ENCODE measurements at places on chromosomes 6 and 20. TPM values are rescaled to one million over a fixed set of nuclear protein-coding genes. Genes with fewer than 3 reads are reported as not detected.

The VGLL2 gene
- total RNA-seq = not detected

DNA sequence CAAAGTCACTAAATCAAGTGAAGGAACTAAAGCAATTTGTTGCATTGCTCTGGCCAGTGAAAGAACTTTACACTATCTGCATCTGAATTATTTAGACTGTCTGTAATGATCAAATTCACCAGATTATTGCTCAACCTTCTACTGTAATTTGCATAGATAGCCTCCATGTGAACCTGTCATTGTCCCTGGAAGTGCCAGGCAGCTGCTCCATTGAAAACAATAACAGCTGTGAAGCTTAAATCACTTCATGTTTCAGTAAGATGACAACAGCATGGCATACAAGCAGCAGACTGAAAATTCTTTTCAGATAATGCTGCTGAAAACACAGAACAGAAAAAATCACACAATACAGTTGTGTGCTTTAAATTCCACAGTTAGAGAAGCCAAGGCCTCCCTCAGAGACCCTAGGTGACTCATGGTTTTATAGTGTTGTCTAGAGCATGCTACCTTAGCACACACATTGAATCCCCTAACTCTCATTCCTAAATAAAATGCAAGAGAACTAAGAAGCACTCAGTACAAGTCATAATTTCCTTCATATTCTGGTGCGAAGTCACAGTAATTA, 248.9 kb downstream of the TPBG start:
- no peaks in the 10 kb centered on the region for H3K27me3 ChIP-seq
- no peak overlapping the region for H3K4me3 ChIP-seq
- H3K4me1 ChIP-seq = no peaks in the 10 kb centered on the region
- H3K36me3 ChIP-seq = no peaks in the 10 kb centered on the region
- no peak for DNase-seq
- H3K27ac ChIP-seq = no peak overlapping the region

- H3K4me3 ChIP-seq = peak overlapping the region; percentile 82
- H3K27ac ChIP-seq = peak overlapping the region; percentile 54
- no peaks in the 10 kb centered on the region for H3K27me3 ChIP-seq
- no peaks in the 10 kb centered on the region for H3K36me3 ChIP-seq
- H3K4me1 ChIP-seq = peaks cover 13% of the 10 kb centered on the region
Measured at GRCh38 chr6:157982102-157982562, 469 bp downstream of the SYNJ2 start.

GRCh38 chr6:95094751-95095663, 482.3 kb upstream of the MANEA start:
- no peaks in the 10 kb centered on the region for H3K27me3 ChIP-seq

- H3K4me3 ChIP-seq = no peak overlapping the region
- no peaks in the 10 kb centered on the region for H3K27me3 ChIP-seq
Measured at GRCh38 chr6:57279013-57279412, 38.4 kb upstream of the PRIM2 start.

DNA sequence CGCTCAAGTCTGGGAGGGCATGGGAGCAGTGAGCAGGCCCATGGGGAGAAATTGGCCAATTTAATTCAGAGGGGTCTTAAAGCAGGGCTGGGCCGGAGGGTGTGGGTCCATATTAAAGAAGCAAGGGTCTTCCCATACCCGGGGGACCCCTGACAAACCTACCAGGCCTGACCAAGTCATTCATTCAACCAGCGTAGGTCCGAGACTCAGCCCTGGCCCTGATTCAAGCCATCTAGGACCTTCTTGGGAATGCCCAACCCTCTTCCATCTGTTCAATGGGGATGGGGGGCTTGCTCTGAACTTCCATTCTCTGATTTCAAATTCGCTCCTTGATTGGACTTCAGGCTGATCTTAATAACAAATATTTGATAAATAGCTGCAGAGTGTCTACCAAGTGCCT, 7.3 kb downstream of the ADIG start:
- DNase-seq = no peak
- no peak overlapping the region for H3K27ac ChIP-seq
- no peaks in the 10 kb centered on the region for H3K27me3 ChIP-seq
- H3K36me3 ChIP-seq = no peaks in the 10 kb centered on the region
- no peak overlapping the region for H3K4me3 ChIP-seq

GRCh38 chr20:17568972-17569521, 828 bp upstream of the DSTN start:
- no peaks in the 10 kb centered on the region for H3K27me3 ChIP-seq
- no peaks in the 10 kb centered on the region for H3K36me3 ChIP-seq
- H3K4me3 ChIP-seq = peak overlapping the region; percentile 75
- peaks cover 13% of the 10 kb centered on the region for H3K4me1 ChIP-seq
- DNase-seq = peak; percentile 77

DNA sequence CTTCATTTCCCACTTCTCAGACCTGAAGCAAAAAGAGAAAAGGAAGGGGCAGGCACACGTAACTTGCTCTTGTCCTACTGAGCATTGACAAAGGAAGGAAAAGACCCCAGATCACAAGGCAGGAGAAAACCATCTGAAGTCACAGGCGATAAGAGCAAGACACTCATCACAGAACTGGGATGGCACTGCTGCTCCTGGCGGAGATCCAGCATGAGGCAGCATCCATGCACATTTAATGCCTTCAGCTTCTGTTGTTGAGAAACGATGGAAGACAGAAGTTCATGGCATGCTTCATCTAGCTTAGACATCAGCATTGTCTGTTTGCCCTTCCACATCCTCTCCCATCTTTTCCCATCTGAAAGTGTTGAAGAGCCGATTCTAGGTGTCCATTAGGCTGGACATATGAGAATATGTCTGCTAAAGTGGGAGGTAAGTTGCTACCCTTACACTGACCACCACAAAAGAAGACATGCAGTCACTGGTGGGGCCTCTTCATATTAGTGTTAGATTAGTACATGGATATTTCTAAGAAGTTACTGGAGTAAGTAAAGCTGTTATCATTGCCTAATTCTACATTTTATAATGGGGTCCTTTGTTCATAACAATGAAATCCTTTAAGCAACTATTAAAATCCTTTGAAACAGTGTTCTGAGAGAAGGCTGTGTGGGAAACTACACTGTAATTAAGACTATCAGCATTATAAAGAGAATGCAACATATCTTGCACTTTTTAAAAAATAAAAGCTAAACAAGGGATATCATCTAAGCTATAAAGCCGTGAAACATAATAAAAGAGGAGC, 618.5 kb downstream of the C6orf118 start:
- no peaks in the 10 kb centered on the region for H3K27me3 ChIP-seq
- no peaks in the 10 kb centered on the region for H3K4me1 ChIP-seq
- no peak overlapping the region for H3K27ac ChIP-seq
- no peak overlapping the region for H3K4me3 ChIP-seq
- DNase-seq = no peak

- H3K27me3 ChIP-seq = no peaks in the 10 kb centered on the region
- no peak overlapping the region for H3K4me3 ChIP-seq
- H3K4me1 ChIP-seq = no peaks in the 10 kb centered on the region
- H3K27ac ChIP-seq = no peak overlapping the region
- no peaks in the 10 kb centered on the region for H3K36me3 ChIP-seq
Measured at GRCh38 chr6:45369870-45370269, 7.9 kb downstream of the SUPT3H start.

The NOTCH4 gene
- 26.0 TPM for total RNA-seq

DNA sequence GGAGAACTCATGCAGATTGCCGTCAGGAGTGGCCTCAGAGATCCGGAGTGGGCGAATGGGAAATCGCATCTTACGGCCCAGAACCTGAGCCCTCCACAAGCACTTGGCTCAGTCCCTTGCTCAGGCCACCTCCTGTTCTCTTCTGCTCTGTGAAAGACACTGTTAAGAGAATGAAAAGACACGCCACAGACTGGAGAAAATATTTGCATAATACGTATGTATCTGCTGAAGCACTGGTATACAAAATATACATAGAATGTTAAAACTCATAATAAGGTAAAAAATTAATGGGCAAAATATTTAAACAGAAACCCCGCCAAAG, 838 bp upstream of the POM121L2 start:
- no peaks in the 10 kb centered on the region for H3K36me3 ChIP-seq
- H3K27me3 ChIP-seq = no peaks in the 10 kb centered on the region
- H3K27ac ChIP-seq = no peak overlapping the region

DNA sequence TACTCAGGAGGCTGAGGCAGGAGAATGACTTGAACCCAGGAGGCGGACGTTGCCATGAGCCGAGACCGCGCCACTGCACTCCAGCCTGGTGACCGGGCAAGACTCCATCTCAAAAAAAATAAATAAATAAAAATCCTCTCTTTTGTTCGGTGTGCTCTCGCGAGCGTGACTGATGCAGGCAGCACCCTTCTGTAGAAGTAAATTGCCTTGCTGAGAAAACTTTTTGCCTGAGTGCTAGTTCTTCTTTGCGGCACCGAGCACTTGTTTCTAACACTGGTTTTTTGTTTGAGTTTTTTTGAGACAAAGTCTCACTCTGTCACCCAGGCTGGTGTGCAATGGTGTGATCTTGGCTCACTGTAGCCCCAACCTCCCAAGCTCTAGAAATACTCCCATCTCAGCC, 30.5 kb downstream of the PLN start:
- no peak for DNase-seq
- H3K27me3 ChIP-seq = no peaks in the 10 kb centered on the region
- H3K4me3 ChIP-seq = no peak overlapping the region
- no peak overlapping the region for H3K27ac ChIP-seq

DNA sequence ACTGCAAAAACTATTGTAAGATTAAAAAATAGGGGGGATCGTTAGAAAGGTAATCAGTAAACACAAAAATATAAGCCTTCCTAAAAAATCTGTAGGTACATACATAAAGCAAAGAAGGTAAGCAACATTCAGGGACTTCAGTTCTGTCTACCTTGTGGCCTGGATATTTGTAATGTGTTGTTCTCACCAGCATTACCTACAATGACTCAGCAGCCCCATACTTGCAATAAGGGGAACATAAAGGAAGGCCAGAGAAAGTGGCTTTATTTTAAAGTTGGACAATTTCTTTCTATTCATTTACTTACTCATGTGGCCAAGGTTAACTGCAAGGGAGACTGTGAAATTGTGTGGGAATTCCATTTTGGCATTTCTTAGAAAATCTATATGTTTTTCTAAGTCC, 277.2 kb upstream of the PREP start:
- H3K27me3 ChIP-seq = no peaks in the 10 kb centered on the region
- DNase-seq = no peak
- H3K4me3 ChIP-seq = no peak overlapping the region
- no peaks in the 10 kb centered on the region for H3K36me3 ChIP-seq
- no peak overlapping the region for H3K27ac ChIP-seq

The LPA gene
- not detected for total RNA-seq

DNA sequence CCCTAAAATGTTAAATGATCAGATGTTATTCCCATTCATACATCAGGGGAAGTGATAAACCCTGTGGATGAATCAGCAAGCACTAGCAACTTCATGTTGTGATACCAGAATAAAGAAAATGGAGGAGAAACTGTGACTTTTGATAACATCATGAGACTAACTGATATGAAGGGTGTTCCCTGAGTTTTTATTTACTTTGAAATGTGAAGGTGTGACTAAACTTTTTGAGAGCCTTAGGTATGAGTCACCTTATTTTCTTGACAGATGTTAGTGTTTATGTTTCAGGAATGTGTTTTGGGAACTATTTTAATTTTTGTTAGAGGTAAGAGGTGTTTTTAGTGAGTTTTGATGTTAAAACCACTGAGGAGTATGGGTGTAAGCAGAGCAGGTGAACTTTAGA, 4.4 kb downstream of the PARD6B start:
- peaks cover 9% of the 10 kb centered on the region for H3K4me1 ChIP-seq
- H3K36me3 ChIP-seq = no peaks in the 10 kb centered on the region
- DNase-seq = no peak
- H3K27ac ChIP-seq = no peak overlapping the region

The SPATS1 gene
- total RNA-seq = not detected

GRCh38 chr6:75291331-75291730, 6.7 kb upstream of the TMEM30A start:
- peaks cover 25% of the 10 kb centered on the region for H3K4me1 ChIP-seq
- no peak for DNase-seq
- H3K27me3 ChIP-seq = no peaks in the 10 kb centered on the region
- H3K27ac ChIP-seq = peak overlapping the region; percentile 60
- no peaks in the 10 kb centered on the region for H3K36me3 ChIP-seq
- H3K4me3 ChIP-seq = no peak overlapping the region

GRCh38 chr6:140051521-140052512, 677.4 kb upstream of the CITED2 start:
- H3K4me1 ChIP-seq = no peaks in the 10 kb centered on the region
- no peaks in the 10 kb centered on the region for H3K36me3 ChIP-seq
- no peaks in the 10 kb centered on the region for H3K27me3 ChIP-seq
- DNase-seq = no peak
- H3K4me3 ChIP-seq = no peak overlapping the region

- H3K4me1 ChIP-seq = no peaks in the 10 kb centered on the region
- no peak for DNase-seq
- H3K27me3 ChIP-seq = no peaks in the 10 kb centered on the region
- H3K4me3 ChIP-seq = no peak overlapping the region
Measured at GRCh38 chr6:160069050-160069454, 52.6 kb upstream of the SLC22A1 start.

The IYD gene
- 2.3 TPM for total RNA-seq

The ATRN gene
- 25.0 TPM for total RNA-seq

The HMGA1 gene
- total RNA-seq = 20.7 TPM

GRCh38 chr6:128365520-128366160, 154.8 kb downstream of the PTPRK start:
- no peak overlapping the region for H3K4me3 ChIP-seq
- H3K36me3 ChIP-seq = no peaks in the 10 kb centered on the region
- DNase-seq = no peak

DNA sequence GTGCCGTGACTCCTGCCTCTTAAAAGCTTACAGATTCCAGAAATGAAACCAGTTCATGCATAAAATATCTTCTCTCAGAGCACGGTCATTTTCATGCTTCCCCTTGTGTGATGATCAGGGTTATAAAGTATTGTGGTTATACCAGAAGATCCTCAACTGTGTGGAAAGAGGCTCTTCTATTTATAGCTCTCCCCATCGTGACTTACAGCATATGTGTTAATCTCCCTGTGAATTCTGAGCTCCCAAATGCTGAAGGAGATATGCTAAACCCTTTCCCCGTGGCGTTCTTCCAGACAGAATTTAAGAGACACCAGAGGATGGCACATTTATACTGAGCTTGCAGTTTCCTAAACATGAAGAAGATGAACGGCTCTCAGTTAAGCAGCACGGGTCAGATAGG, 158.8 kb downstream of the CDH26 start:
- DNase-seq = no peak
- no peak overlapping the region for H3K27ac ChIP-seq
- H3K27me3 ChIP-seq = no peaks in the 10 kb centered on the region
- H3K4me3 ChIP-seq = peak overlapping the region; percentile 11
- no peaks in the 10 kb centered on the region for H3K36me3 ChIP-seq
- H3K4me1 ChIP-seq = no peaks in the 10 kb centered on the region

The KCNQ2 gene
- not detected for total RNA-seq

GRCh38 chr6:70225055-70225454, 77.8 kb downstream of the COL9A1 start:
- no peaks in the 10 kb centered on the region for H3K27me3 ChIP-seq
- no peaks in the 10 kb centered on the region for H3K36me3 ChIP-seq
- no peak for DNase-seq
- H3K4me3 ChIP-seq = no peak overlapping the region

DNA sequence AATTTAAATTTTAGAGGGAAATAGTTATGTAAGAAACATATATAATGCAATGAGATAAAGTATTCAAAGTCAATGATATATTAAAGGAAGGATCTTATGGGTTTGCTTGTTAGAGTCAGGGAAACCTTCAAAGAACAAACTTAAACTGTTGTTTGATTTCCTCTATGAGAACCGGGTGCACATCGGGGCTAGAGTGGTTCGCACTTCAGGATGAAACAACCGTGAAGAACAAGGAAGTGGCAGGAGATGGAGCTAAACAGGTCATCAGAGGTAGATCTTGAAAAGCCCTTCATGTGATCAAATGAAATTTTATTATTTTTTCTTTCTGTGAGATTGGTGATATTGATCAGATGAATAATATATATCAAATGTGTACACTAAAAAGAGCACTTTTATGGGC, 951.9 kb upstream of the FLRT3 start:
- no peak overlapping the region for H3K27ac ChIP-seq
- no peak for DNase-seq
- no peaks in the 10 kb centered on the region for H3K36me3 ChIP-seq
- no peaks in the 10 kb centered on the region for H3K4me1 ChIP-seq
- no peaks in the 10 kb centered on the region for H3K27me3 ChIP-seq

Data from thoracic aorta (tissue), 2 donors.